ENCODE measurements at places on chromosomes 6 and 20.

DNA sequence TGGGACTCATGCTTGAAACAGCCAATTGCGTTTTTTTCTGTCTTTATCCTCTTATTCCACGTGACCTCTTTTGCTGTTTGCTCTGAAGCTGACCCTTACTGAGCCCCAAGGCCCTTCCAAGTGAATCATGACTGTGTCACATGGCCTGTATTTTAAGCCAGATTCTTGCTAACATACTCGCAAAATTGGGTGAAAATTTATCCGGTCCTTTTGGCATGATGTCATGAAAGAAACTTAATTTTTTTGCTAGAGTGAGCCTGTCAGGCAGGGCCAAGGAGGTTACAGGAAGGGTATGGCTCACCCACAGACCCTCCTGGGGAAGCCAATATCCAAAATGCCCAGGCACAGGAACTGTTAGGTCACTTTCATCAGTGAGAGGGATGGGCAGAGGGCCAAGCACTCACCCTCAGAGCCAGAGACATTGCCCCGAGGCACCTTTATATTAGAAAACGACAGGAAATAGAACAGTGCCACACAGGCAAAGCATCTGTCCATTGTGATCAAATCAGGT lies 296.7 kb downstream of the CDH26 start:
- no peak for DNase-seq

- DNase-seq: no peak
Observed at GRCh38 chr6:75946146-75946831, 126.2 kb downstream of the IMPG1 start.

GRCh38 chr6:135084001-135084915 lies 29.6 kb upstream of the HBS1L start:
- DNase-seq: no peak

DNA sequence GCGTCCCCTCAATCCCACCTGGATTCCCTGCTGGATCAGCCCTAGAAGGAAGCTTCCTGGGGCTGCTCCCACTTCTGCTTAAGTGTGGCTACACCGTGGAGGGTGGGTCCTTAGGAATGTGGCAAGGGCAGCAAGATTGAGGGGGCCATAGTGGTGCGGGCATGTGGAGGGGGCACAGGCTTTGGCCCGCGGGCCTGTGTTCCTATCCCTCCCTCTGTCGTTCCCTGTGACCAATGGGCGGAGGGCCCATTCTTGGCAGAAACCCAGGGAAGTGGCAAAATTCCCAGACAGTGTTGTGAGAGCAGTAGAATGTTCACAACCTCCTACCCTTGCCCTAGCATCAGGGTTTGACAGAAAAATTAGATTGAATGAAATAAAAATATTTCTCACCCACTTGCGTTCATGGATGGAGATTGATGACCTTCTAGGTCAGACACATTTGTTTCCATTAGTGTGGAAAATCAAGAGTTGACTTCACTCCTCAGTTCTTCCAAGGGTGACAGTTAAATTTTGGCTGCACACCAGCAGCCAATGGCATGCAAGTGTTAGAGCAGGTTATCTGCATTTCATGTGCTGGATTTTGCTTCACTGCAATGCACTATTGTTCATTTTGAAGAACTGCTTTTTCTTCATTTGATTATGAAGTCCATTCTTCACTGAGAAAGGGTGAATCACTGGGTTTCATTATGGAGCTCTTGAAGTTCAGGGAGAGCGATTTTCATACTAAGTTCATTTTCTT lies 49.3 kb upstream of the AHI1 start:
- DNase-seq: no peak

GRCh38 chr6:137765059-137765458 lies 102.0 kb upstream of the TNFAIP3 start:
- no peak for DNase-seq

GRCh38 chr20:49785149-49785851 lies 27.3 kb upstream of the SLC9A8 start:
- DNase-seq: no peak

DNA sequence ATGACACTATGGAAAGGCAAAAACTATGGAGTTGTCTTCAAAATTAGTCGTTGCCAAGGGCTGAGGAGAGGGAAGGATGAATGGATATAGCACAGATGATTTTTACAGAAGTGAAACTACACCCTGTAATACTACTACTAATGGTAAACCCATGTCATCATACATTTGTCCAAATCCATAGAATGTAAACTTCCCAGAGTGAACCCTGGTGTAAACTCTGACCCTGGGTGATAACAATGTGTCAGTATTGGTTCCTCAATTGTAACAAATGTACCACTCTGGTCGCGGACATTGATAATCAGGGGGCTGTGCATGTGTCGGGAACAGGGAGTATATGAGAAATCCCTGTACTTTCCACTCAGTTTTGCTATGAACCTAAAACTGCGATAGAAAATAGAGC lies 72.2 kb downstream of the CNBD2 start:
- no peak for DNase-seq

GRCh38 chr6:130513770-130514169 lies 148.0 kb downstream of the TMEM200A start:
- DNase-seq: no peak

DNA sequence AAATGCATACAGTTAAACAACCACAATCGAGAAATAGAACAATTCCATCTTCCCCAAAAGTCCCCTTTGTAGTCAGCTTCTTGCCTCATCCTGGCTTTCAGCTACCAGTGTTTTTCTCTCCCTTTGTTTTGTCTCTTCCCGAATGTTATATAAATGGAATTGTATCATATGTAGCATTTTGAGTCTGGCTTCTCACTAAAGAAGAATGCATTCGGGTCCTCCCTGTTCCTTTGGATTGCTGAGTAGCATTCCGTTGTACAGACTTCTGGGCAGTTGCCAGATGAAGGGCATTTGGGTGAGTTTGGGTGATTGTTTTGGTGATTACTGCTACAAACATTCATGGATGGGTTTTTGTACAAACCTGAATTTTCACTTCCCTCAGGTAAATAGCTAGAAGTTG lies 27.8 kb downstream of the PRPH2 start:
- no peak for DNase-seq

DNA sequence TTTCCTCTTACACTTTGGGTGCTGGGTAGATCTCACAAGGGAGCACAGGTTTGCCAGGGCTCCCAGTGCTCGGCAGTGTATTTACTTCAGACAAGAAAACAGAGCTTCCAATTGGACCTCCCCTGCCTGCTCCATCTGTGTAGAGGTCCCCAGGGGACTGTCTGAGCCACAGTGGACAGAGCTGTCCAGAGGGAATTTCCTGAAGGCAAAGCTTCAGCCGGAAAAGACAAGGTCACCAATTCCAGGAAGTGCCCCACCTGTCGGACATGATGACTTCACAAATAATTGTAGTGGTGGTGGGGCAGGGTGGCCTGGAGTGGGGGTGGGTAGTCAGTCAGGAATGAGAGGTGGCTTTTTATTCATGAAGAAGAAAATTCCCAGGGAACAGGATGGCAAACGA lies 18.6 kb downstream of the ADGRF5 start:
- DNase-seq: no peak

GRCh38 chr6:164412566-164412965 lies 896.8 kb downstream of the C6orf118 start:
- no peak for DNase-seq

- DNase-seq: no peak
Observed at GRCh38 chr6:53189554-53189953, 40.9 kb upstream of the GCM1 start.

DNA sequence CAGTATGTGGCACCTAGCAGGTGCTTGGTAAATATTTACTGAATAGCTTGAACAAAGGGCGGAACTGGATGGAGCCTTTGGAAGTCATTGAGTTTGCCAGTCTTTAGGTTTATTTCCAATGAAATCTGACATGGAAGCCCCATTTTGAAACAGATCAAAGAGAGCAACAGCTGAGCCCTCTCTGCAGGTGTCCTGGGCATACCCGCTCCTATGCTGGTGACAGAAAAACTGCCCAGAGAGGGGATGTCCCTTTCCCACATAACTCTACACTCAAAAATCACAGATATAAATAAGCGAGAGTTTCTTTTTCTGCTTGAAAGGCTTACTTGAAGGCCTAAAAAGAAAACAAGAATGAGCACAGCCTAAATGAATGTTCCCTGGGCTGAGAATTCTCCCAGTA lies 53.0 kb upstream of the RALY start:
- no peak for DNase-seq

- DNase-seq: peak; percentile 71
Observed at GRCh38 chr20:19757487-19758132, 448 bp upstream of the RIN2 start.

DNA sequence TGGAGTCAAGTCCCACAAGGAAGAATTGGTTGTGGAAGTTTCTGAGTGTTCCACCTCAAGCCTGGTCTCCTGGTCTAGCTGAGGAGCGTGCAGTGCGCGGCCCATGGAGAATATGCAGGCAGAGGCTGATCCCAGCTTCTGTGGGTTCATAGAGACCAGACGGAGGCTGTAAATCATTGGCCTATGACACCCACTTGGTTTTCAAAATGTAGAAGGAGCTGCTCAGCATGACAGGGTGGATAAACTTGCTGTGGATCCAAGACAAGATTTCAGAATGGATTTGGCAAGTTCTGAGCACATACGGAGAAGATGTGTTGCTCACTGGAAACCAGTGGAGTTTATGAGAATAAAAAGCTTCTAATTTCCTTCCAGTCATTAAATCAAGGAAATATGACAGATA lies 744 bp downstream of the KIF25 start:
- no peak for DNase-seq

DNA sequence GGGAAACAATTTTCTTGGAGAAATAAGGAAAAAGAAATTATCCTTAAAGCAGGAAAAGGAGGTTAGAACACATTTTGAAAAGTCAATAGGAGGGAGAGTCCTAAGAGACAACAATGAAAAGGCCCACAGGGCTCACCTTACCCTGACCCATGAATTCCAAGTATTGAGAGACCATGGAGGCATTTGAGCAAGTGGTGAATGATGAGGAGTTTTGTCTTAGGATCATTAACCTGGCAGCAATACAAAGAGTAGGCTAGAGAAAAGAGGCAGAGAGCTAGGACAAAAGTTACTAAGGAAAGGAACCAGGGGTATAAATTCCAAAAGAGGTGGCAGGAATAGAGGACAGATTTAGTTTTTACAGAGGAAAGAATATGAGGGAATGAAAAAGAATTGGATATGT lies 44.7 kb downstream of the PACRG start:
- no peak for DNase-seq

- no peak for DNase-seq
Observed at GRCh38 chr6:147903931-147904330, 395.4 kb downstream of the SAMD5 start.

GRCh38 chr20:61692479-61692878 lies 373.2 kb downstream of the TAF4 start:
- DNase-seq: no peak

GRCh38 chr6:118324116-118324515 lies 224.0 kb upstream of the PLN start:
- no peak for DNase-seq

GRCh38 chr6:111329882-111330633 lies 153.0 kb downstream of the REV3L start:
- DNase-seq: no peak

DNA sequence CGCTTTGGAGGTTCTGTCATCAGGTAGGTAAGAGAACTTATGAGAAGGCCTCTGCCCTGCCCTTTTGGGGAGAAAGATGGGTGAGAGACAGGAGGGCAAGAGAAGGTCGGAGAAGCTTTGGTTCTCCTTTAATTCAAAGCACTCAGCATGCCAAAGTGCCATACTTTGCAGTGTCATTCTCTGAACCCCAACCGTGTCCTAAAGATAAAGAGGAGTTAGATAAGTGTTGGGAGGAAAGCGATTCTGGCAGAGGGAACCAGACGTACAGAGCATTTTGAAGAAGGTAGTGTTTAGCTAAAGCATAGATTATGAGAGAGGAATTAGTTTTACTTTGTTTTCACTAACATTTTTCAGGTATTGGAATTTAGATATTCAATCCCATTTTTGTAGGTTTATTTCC lies 40.3 kb downstream of the NKAIN2 start:
- DNase-seq: no peak

- no peak for DNase-seq
Observed at GRCh38 chr20:23068283-23068682, 17.8 kb downstream of the CD93 start.

- DNase-seq: no peak
Observed at GRCh38 chr20:14957402-14957801, 620.0 kb upstream of the FLRT3 start.

DNA sequence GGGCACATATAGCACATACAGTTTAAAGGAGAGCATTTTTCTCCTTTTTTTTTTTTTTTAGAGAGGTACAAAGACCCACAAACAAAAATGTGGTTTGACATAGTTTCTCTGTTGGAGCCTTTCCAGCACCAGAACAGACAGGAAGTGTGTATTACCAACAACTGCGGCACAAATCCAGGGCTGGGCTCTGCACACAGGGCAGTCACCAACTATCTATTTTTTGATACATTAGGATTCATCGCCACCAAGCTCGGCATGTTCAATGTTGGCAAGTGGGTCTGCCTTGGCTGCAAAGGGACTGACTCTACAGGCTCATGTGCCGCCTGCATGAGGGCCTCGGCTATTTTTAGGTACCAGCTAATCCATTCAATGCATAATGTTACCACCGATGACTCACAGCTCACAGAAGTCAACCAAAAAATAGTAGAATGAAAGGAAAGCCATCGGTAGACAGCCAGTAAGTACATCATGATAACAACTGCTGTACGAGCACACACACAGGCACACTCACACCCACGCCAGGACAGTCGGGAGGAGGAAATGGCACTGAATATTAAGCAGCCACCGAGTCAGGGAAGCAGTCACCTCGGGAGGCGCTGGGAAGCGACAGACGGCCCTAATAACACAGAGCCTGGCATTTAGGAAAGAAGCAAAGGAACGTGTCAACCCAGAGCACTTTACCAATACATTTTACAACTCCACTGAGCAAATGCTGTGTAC lies 81.6 kb downstream of the GMPR start:
- peak; percentile 27 for DNase-seq

DNA sequence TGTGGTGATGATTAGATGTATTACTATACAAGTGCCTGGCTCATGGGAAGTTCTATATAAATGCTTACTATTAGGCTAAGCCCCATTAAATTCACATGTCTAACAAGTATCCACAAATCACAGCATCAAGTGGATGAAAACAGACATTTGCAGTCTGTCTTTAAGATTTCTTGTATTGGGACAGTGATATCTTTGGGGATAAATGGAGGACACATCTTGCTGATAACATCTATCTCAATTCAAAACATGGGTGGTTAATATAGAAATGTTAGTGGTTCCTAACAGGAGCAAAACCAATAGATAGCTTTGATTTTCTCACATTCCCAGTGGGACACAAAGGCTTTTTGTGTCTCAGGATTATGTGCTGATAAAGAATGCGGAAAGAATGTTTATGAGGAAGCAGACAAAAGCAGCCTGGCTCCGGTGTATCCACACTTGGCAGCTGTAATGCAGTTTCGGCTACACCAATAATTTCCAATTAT lies 29.3 kb downstream of the PTPRK start:
- no peak for DNase-seq

GRCh38 chr20:44028868-44029847 lies 114.5 kb downstream of the TOX2 start:
- DNase-seq: no peak
